Muscle of arm (tissue), 14 donors: ENCODE measurements at places on chromosomes 7 and 10. TPM values are rescaled to one million over a fixed set of nuclear protein-coding genes. Genes with fewer than 3 reads are reported as not detected.

GRCh38 chr10:12513775-12514673 is 164.7 kb downstream of the CAMK1D start:
- DNase-seq, result no peak

GRCh38 chr10:124824507-124824906 is 22.9 kb downstream of the ABRAXAS2 start:
- DNase-seq, result no peak

CYP2C19 gene
- not detected for polyA plus RNA-seq

DNA sequence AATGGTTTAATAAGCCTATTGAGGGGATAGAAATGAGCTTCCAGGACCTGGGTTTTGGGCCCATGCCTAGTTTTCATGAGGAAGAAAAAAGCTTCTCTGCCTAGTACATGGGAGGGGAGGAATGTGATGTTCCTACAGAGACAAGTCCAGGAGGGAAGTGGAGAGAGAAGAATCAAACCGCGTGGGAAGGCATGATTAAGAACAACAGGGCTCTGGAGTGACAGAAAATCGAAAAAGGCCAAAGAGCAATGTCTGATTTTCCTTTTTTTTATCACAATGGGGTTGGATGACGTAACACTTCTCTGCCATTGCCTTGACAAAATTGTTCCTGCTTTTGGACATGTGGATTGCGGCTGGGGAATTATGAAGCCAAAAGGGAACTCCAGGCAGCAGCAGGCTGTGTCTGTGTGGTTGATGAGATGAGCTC is 258.6 kb downstream of the CXCL12 start:
- peak; percentile 14 for DNase-seq

DNA sequence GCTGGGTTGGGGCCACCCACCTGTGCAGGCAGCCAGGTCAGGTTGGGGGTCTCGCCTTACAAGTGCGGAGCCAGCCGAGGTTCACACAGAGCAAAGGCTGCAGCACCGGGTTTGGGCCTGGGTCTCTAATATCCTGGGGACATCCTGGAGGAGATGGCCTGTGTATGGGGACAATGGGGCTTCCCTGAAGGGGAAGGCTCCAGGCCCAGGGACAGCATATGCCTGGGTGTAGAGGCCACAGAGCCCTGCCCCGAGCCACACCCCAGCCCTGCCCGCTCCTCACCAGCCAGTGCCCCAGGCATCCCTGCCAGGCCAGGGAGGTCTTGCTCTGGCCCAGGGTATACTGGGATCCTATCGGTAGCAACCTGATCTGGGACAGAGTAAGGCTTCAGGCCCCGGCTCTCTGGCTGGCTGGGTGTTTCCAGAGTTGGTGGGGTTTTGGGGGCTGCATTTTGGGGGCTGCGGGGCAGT is 9.1 kb downstream of the TTYH3 start:
- DNase-seq, result no peak

SNX13 gene
- polyA plus RNA-seq, result 27.0 TPM

ACTR3C gene
- polyA plus RNA-seq, result not detected

GRCh38 chr10:75234683-75235374 is 928 bp downstream of the COMTD1 start:
- no peak for DNase-seq
